CD4-positive, alpha-beta T cell treated with Interleukin-4 for 1 hour (primary cell): ENCODE measurements at places on chromosomes 5 and 9.

- no peak for DNase-seq
These were observed 36.2 kb downstream of the TNFSF8 start for GRCh38 chr9:114894206-114894605.

- DNase-seq = no peak
These were observed 3.0 kb downstream of the RNF145 start for GRCh38 chr5:159206368-159206767.

DNA sequence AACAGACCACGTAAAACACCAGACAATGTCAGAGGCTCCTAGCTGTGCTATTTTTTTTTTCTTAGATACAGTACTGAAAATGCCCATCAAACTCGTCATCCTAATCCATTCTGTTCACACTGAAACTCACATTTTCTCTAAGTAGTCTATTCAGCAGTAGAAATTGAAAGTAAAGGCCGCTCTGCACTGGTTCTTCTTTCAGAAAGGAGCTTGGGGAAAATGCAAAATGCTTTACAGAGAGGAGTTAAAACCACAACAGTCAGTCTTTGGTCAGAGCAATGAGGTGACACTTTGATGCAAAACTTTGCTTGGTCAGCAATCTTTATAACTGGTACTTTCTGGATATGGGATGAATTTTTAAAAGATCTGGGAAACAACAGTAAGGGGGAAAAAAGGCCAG is 43.8 kb upstream of the SUSD1 start:
- no peak for DNase-seq

GRCh38 chr9:107439991-107440456 is 49.5 kb downstream of the KLF4 start:
- DNase-seq = no peak

GRCh38 chr5:158268286-158268685 is 409.3 kb upstream of the CLINT1 start:
- DNase-seq = no peak
